Pulmonary artery endothelial cell (primary cell): ENCODE measurements at places on chromosomes 6 and 20. TPM values are rescaled to one million over a fixed set of nuclear protein-coding genes. Genes with fewer than 3 reads are reported as not detected.

The OTOR gene
- total RNA-seq: not detected in 2 replicates

The EXOC2 gene
- total RNA-seq: 39.2 and 48.5 TPM in 2 replicates

DNA sequence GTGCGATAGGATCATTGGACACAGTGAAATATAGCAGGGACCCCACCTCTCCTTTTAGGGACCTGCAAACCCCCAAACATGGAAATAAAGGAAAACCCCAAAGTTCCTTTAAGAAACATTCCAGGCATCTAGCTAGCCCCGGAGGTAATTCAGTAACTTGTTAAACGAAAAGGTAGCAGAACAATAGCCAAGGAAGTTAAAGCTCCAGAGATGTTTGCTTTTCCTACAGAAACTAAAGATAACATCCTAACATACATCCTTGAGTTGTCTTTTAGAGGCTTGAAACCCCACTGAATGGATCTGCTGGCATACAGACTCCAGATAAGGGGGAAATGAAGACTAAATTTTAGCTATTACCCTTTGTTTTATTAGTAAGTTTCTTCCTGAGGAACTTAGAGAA, 51.0 kb downstream of the FAM184A start:
- no peak for DNase-seq

- no peak for DNase-seq
Observed at GRCh38 chr6:167781868-167782267, 44.8 kb upstream of the AFDN start.

- DNase-seq: no peak
Observed at GRCh38 chr20:46268131-46268614, 40.1 kb downstream of the CDH22 start.

DNA sequence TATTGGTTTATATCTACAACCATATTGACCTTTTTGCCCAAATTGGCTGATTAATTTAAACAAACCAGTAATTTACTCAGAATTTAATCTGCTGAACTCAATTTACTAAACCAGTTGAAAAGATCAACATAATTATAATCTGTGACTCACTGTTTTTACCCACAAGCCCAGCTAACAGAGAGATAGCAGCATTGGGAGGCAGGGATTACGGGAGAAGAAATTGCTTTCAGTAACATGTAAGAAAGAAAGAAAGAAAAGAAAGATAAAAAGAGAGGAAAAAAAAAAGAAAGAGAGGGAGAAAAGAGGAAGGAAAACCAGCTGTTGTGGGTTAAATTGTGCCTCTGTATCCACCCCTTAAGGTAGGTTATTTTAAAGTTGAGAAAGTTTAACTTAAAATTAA, 13.3 kb upstream of the RHAG start:
- no peak for DNase-seq
